Pons (tissue), 1 donor: ENCODE measurements at places on chromosomes 7 and 10.
A peak's percentile ranks its signal among the peaks of the same experiment; 100 is the strongest.

- DNase-seq: no peak
Measured at GRCh38 chr10:73873142-73873837, 1.1 kb downstream of the CAMK2G start.

DNA sequence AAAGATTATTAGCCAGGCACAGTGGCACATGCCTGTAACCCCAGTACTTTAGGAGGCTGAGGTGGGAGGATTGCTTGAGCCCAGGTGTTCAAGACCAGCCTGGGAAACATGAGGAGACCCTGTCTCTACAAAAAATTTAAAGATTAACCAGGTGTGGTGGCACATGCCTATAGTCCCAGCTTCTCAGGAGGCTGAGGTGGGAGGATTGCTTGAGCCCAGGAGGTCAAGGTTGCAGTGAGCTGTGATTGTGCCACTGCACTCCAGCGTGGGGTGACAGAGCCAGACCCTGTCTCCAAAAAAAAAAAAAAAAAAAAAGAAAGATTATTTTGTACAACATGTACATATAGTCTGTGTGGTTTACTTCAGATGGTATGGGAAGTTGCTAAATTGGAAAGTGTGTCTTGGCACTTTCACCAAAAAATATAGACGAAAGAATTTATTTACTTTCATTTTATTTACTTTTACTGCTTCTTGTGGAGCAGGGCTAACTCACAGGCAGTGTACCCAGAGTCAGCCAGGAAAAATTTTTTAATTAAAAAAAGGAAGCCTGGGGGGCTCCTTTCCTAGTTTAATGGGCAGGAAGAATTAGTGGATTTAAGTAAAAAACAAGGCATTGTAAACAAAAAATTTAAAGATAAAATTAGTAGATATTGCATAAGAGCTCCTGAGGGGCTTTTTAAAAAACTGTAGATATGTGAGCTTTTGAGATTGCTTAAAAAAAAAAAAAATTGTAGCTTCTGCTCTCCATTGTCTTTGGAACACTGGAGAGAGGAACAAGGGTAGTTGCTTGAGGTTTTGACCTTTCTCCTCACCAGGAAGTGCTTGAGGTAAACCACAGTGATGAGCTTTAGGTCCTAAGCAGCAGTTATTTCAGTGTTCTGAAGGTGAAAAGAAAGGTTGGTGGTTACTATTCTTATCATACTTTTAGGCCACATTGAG lies 44.6 kb upstream of the VDAC2 start:
- no peak for DNase-seq

- peak; percentile 96 for DNase-seq
Measured at GRCh38 chr7:97346349-97346748, 228.9 kb downstream of the SDHAF3 start.

GRCh38 chr7:5218564-5219360 lies 28.7 kb downstream of the WIPI2 start:
- DNase-seq: peak; percentile 77

DNA sequence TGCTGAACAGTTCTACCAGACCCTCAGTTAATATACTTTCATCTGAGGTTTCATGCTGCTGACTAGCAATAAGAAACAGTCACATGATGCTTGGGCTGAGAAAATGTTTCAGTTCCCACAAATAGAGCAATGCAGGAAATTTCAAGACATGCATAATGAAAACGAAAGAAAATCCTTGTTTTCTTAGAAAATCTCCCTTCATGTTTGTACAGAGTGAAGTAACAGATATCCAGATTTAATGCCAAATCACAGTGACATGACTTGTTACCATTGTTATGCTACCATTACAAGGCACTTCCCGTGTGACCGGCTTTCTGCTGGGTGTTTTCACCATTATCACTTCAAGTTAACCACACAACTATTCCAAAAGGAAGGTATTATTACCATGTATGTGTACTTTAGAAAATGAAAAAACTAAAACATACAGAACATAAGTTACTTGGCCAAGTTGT lies 121.7 kb downstream of the DOCK4 start:
- DNase-seq: peak; percentile 83
